ENCODE measurements at places on chromosomes 5 and 9.

GRCh38 chr5:102578362-102578761 is 79.6 kb upstream of the SLCO6A1 start:
- no peak for DNase-seq

GRCh38 chr5:72154076-72154756 is 46.9 kb downstream of the MAP1B start:
- DNase-seq, result no peak

DNA sequence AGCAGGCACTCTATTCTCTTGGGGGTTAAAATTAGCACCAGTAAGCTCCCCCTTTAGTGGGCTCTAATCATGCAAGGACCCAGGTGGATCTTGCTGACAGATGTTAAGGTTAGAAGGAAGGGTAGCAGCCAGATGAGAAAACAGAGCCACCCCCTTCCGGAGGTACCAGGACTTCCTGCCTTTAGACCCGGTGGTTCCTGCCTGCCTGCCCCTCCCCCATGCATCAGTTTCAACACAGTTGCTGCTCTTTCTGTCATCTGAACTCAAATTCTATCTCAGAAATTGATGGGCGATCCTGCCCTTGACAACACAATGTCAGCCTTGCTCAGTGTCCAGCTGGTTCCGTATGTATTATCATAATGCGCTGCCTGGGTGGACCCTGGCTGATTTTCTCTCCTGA is 287.3 kb downstream of the EBF1 start:
- DNase-seq, result no peak

DNA sequence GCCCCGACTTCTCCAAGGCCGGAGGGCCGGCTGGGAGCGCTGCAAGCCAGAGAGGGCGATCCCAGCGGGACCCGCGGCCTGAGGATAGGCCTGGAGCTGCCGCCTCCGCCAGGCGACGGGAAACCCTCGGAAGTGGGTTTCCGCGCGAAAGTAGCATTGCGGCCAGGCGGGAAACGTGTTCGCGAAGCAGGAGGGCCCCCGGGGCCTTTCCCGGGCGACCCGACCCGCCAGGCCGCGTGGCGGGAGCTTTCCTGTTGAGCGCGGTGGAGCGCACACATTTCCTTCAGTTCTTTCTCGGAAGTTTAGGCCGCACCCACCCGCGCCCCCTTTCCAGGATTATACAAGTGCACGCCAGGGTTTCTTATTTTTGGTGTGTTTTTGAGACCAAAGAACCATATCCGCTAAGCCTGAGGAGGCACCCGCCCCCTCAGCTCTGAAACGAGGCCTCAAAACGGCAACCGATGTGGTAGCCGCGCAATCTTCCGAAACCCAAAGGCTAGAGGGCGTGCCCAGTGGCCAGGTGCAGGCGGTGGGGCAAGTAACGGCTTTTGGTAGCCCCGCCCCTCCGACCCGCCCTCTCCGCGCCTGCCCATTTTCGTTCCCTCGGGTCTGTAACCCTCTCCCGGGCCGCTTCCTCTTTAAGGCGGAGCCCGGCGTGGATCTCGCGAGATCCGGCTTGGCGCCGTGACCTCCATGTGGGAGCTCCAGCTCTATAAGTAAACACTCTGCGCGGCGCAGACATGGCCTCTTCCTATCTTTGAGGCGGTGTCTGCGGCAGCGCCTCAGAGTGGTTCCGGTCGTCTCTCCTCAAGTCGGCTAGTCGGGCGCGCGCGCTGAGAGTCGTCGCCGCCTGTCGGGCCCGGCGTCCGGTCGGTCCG is at the start of gene UHRF2:
TSS of gene UHRF2 (plus strand) at position 713 of the 878 bp plus-strand sequence. CDS start 292 bp downstream, outside the sequence.
- DNase-seq, result peak; percentile 73

- DNase-seq, result no peak
These were observed 194.3 kb upstream of the MSX2 start for GRCh38 chr5:174529925-174530681.

DNA sequence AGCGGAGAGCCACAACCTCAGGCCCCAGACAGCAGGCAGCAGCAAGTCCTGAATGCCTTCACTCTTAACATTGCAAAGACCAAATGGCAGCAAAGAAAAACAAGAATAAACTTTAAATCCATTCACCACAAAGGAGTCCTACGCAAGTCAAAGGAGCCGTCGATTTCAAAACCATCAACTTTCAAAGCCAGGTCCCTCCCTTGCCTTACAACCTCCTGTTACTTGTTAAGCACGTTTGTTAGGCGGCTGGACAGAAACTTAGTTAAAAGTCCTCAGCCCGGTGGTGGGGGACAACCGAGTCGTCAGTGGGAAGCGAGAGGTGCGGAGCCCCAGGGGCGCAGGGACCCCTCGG is 938 bp downstream of the LPAR1 start:
- DNase-seq, result no peak

DNA sequence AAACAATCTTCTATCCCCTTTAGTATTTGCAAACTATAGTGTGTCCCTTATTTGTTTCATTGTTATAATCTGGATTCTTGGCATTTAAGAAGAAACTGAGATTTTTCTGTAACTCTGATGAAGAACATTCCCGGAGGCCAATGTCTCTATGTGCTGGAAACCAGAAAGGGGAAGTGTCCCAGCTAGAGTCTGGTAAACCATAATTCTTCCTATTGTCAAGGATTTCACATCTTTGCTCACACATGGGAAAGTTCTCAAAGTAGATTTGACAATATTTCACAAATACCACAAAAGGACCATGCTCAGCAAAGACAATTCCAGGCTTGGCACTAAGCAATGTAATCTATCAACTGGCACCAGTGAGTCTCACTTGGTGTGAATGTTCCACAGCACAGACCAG is 146.8 kb downstream of the MUSK start:
- DNase-seq, result no peak

DNA sequence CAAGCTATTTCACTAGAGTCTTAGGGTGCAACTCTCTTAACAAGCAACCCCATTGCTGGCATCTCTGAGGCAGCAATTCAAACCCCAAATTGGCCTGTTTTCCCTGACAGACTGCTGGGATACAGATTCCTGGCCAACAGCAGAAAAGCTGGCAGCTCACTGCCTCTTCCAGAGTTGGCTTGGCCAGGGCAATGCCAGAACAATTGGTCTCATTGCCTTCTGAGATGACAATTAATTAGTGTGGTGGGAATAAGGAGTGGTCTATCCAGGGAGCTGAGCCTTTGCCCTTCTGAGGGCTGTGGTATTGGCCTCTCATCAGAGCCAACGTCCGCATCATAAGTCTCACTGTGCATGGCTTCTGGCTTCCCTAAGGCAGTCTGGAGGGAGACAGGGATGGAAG is 183.2 kb downstream of the GNAQ start:
- no peak for DNase-seq

DNA sequence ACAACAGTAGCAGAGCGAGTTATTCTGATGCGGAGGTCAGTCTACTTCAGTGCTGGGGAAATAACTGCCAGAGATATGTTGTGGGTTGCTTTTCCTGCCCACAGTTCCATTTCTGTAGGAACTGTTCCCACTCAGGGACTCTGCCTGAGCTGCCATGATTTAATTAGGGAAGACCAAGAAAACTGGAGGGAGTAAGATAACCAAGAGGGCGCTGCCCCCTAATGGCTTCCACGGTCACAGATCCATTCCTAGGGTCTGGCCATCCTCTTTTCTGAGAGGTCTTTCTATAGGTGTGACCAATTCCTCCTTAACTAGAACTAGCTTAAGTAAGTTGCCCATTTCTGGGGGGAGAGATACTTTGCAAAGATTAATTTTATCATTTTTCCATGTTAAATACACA is 125.9 kb downstream of the APBA1 start:
- DNase-seq, result no peak

All from cortex of kidney (tissue), 1 donor.